ENCODE measurements at places on chromosomes 1 and 21.
A peak's percentile ranks its signal among the peaks of the same experiment; 100 is the strongest.

GRCh38 chr1:78385744-78386462 lies 104.9 kb upstream of the PTGFR start:
- DNase-seq = no peak

DNA sequence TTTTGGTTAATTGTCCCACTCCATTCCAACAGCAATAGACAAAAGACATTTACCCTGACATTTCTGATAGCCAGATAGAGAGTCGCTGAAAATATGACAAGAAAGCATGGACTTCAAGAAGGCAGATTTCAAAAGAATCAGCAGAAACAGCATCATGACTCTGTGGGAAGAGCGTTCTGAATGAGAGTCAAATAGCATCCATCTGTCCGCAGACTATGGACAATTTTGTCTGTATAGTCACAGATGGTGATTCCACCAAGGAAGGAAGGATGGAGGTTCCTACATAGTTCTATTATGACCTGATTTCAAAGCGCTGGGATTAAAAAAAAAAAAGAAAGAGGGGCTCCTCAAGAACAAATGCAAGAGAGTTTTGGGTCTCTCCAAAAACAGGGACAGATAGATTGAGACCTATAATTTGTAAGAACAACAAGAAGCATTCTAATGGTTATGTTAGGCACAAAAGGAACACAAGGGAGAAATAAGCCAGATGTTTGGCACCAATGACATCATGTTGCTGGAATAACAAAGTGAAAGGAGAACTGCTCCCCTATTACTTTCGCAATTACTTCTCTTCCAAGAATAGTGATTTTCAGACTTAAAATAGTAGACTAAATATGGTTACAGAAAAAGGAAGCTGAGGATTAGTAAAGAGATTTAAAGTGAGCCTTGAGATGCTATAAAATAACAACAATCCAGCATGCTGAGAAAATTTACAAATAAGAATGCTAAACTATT lies 28.5 kb downstream of the NIBAN1 start:
- no peak for DNase-seq

DNA sequence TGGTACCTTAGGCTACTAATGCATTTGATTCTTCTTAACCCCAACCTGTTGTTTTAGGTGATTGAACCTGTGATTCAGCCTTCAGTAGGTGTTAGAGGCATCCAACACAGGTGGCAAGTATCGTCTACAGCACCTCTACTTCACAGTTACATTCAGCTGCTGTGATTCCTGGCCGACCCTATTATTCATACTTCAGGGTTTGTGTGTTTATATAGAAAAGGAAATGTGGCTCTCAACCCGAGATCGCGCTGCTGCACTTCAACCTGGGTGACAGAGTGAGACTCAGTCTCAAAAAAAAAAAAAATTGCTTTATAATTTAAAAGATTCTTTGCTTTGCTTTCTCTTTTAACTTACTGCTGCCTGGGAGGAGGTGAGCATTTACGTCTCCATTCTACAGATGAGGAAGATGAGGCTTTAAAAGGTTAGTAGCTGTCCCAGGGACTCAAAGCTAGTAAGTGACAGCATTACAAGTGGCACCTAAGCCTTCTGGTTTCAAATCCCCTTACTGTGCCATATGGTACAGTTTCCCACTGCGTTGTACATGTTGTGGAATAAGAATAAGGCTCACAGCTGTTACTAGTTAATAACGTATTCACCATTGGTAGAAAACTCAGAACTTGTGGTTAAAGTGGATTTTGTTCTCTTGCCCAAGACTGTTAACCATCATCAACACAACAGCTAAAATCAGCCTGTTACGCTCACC lies 9.9 kb upstream of the GPR25 start:
- DNase-seq = no peak

DNA sequence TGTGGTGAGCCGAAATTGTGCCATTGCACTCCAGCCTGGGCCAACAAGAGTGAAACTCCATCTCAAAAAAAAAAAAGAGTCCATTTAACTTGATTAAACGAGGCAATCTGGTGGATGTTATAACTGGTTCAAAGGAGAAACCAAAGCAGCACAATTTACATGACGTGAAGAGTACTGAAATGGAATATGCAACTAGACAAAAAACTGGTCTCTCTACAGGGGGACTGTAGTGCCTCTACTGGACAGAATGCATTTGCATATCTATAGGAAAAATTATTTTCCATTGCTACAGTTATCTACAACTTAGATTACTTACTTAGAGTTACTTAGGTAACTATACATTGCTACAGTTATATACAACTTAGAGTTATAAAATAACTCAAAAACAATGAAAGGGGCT lies 2.7 kb upstream of the CAPN2 start:
- no peak for DNase-seq

DNA sequence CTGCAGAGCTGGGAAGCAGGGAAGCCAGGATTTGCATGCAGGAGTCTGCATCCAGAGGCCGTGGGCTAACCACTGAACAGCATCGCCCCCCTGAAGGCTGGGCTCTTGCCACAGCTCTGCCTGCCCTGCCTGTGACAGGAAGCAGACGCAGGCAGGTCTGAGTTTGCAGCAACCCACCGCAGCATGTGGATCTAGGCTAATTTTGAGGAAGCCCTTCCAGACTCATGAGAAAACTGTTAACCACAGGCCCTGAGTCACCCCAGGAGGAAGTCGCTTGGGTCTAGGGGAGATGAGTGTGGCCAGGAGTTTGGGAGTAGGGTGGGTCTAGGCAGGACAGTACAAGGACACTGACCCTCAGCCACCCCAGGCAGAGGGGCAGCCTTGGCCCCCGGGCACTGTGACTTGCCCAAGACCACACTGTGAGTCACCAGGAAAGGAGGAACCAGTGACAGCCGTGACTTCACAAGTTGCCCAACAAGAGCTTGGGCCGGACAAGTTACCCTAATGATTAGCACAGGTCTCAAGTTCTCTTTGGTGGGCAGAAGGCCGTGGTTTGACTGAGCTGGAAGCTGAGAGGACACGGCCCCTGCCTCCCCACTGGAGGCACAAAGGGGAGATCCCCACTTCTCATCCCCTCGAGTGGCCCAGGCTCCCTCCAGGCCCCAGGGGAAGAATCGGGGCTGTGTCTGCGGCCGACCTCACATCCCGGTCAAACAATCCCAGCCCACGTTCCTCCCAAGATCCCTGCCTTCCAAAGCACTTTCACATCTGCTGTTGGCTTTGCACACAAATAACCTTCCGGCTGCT lies 826 bp downstream of the LAPTM5 start:
- peak; percentile 88 for DNase-seq

GRCh38 chr1:224785040-224785328 lies 144.5 kb upstream of the DNAH14 start:
- no peak for DNase-seq
